ENCODE measurements at places on chromosomes 6 and 20.
A peak's percentile ranks its signal among the peaks of the same experiment; 100 is the strongest.

GRCh38 chr6:13215390-13215789, 112.9 kb downstream of the TBC1D7 start:
- DNase-seq: no peak

DNA sequence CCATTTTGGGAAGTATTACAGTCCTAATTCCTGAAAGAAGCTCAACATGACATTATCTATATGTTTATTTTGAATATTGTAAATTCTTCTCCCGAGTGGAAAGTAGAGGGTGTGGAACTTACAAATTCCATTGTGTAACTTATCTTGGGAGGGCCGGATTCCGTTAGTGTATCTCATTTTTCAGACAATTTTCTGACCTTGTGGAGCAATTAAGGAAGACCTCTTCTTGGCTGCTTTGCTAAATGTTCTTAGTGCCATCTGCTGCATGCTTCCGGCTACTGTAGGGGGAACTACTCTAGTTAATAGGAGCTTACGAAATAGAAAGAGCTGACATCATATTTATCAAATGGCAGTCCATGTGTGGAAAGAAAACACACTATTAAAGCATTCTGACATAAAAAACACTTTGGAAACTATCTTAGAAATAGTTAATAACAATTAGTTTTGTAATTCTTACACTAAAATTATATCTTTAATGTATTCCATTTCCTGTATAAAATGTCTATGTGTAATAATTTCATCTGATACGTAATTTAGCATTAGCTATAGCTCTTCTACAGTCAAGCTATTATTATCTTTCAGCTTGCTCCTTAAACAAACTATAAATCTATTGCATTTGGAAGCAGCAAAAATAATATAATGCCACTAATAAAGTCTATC, 41.5 kb upstream of the KCNQ5 start:
- no peak for DNase-seq

- DNase-seq: no peak
Measured at GRCh38 chr20:55678126-55678525, 327.2 kb downstream of the CBLN4 start.

- DNase-seq: no peak
Measured at GRCh38 chr6:137866200-137866913, 702 bp upstream of the TNFAIP3 start.

DNA sequence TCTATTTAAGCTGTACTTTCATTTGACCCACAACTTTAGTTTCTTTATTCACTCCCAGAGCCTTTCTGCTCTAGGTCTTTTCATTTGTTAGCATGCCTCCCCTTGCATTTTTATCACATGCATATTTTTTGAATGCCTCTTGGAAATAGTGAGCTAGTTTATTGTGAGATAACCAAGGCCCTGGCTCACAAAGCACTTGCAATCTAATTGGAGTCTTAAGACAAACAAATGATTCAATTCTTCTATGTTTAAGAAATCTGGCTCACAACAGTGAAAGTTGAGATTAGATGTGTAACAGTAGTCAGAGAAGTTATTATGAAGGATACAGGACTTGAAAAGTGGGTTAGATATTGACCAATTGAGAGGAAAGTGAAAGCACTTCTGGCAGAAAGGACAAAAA, 173.4 kb downstream of the MOXD1 start:
- no peak for DNase-seq

GRCh38 chr6:19524366-19525186, 312.6 kb upstream of the ID4 start:
- DNase-seq: no peak

DNA sequence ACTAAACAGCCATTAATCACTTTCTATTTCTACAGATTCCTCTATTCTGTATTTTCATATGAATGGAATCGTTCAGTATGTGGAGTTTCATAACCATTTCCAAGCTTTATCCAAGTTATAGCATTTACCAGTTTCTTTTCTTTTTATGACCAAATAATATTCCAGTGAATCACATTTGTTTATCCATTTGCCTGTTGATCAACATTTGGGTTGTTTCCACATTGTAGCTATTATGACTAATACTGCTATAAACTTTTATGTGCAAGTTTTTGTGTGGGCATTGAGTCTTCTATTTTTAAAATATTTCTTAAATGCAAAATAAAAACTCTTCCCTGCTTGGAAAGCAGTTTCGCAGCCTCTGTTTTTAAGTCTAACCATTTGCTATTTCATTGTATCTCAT, 336.4 kb upstream of the OPRM1 start:
- no peak for DNase-seq

DNA sequence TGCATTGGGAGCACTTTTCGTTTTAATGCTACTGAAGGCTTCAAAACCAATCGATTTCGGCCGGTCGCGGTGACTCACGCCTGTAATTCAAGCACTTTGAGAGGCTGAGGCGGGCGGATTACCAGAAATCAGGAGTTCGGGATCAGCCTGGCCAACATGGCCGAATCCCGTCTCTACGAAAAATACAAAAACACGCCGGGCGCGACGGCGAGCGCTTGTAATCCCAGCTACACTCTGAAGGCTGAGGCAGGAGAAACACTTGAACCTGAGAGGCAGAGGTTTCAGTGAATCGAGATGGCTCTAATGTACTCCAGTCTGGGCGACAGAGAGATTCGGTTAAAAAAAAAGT, 58.4 kb downstream of the TRIM38 start:
- peak; percentile 33 for DNase-seq

GRCh38 chr20:63186528-63187316, 29.2 kb downstream of the YTHDF1 start:
- DNase-seq: no peak

- DNase-seq: no peak
Measured at GRCh38 chr6:34324738-34325444, 67.6 kb downstream of the NUDT3 start.

DNA sequence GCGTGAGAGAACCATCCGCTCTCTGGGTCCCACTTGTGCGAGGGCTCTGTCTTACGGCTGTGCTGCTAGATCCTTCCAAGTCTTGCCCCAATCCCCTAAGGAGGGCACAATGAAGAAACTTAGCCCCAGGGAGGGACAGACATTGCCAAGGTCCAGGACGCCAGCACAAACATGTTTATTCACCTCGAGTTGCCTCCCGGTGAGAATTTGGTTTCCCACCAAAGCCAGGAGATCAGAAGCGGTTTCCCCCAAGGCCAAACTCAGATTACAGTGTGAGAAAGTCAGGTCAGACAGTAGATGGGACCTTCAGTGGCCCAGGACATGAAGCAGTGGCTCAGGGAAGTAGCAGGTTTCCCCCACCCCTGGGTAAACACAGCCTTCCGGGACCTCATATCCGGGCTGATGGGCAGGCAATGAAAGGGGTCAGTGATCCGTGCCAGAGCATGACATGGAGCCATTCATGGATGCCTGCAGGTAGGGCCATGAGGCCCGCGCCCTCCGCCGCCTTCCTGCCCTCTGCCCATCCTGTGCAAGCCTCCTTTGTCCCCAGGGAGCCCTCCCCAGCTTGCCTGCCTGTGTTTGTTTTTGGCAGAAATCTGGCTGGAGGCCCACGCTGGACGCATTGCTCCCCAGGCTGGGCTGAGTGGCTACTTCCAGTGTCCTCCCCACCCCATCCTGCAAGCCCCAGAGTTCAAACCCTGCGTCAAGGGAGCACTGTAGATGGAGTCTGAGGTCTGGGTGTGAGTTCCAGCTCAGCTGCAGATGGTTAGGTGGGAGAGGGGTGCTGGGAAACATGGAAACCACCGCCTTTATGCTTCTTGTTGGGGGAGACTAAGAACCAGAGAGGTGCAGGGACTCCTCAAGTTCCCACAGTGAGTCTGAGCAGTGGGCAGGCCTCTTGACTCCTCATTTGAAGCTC, 2.0 kb downstream of the BPIFB2 start:
- DNase-seq: no peak

DNA sequence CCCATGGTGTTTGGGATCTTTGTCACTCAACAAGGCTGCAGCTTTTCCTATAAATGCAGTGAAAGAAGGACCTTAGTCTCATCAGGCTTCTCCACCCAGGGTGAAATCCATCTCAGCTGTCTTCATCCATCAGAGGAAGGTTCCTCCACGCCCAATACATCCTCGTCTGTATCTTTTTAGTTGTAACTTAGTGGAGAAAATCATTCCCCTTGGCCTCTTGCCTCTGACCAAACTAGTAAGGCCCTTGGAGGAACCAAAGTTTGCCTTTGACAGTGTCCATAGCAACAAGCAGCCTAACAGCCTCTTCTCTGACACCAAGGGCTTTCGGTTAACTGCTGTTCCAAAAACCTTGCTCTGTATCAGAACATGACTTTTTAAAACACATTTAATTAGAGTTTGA, 230.3 kb upstream of the ECI2 start:
- DNase-seq: no peak

Measured in stimulated activated CD4-positive, alpha-beta T cell treated with anti-CD3 and anti-CD28 coated beads, Interleukin-12 subunit alpha, Interleukin-12 subunit beta, amount 100 ng/mL, for 4 hours (primary cell).